ENCODE measurements at places on chromosomes 2 and 18. TPM values are rescaled to one million over a fixed set of nuclear protein-coding genes. Genes with fewer than 3 reads are reported as not detected.

DNA sequence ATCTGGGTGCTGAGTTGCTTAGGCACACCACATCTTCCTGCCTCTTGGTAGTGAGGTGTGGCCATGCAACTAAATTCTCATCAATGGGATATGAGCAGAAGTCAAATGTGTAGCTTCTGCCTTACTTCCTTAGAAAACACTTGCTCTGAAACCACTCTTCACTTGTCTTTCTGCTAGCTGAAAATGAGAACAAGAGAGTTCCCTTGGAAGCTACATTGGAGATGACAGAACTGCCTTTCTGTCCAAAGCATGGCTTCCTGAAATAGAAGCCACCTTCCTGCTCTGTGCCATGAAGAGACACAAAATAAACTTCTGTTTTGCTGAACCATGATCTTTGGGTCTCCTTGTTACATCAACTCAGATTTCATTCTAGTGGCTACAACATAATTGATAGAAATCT, 659.9 kb downstream of the IRS1 start:
- no peaks in the 10 kb centered on the region for H3K4me1 ChIP-seq
- H3K27ac ChIP-seq, result no peak overlapping the region

Gene APLF
- 3.6 TPM for total RNA-seq

DNA sequence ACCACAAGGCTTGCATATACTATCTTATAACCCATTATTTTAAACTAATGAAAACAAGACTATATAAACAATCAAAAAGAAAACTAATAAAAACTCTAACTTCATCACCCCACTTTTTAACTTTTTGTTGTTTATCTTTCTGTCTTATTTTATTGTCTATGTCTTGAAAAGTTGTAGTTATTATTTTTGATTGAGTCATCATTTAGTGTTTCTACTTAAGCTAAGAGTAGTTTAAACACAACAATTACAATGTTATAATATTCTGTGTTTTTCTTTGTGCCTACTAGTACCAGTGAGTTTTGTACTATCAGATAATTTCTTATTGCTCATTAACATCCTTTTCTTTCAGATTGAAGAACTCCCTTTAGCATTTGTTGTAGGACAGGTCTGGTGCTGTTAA, 318.7 kb upstream of the ATP5MC3 start:
- no peak overlapping the region for H3K4me3 ChIP-seq
- H3K27ac ChIP-seq, result no peak overlapping the region
- no peaks in the 10 kb centered on the region for H3K4me1 ChIP-seq

Gene DNAH7
- total RNA-seq, result not detected
